ENCODE measurements at places on chromosomes 11 and 22. TPM values are rescaled to one million over a fixed set of nuclear protein-coding genes. Genes with fewer than 3 reads are reported as not detected.

GRCh38 chr11:33168709-33169200, 7.5 kb upstream of the CSTF3 start:
- DNase-seq: no peak

DNA sequence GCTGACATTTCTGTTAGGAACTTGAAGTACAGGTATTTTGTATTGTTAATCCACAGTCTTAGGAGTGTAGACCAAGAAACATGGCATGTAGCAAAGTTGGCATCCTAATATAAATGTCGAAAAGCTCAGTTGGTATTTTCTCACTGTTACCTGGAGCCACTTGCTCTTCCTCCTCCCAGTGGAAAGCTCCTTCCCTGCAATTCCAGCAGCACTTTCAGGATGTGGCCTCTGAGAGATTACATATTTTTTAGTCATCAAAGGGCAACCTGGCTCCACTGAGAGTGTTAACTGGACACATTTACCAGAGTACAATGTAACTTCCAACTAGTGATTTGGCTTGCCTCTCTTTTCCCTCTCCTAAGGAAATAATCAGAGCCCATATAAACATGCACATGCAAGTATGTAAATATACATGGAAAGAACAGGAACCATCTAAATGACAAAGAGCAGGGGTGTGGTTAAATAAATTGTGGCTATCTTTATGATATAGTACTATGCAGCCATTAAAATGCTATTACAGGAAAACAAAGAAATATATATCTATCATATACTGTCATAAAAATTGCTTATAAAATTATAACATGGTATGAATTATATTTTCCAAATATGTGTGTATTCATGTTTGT, 14.3 kb upstream of the EED start:
- no peak for DNase-seq

- DNase-seq: no peak
Measured at GRCh38 chr11:110207123-110207522, 89.3 kb downstream of the RDX start.

- no peak for DNase-seq
Measured at GRCh38 chr11:65692367-65692766, 19.7 kb upstream of the KAT5 start.

- no peak for DNase-seq
Measured at GRCh38 chr22:44578110-44578457, 80.1 kb upstream of the RTL6 start.

DNA sequence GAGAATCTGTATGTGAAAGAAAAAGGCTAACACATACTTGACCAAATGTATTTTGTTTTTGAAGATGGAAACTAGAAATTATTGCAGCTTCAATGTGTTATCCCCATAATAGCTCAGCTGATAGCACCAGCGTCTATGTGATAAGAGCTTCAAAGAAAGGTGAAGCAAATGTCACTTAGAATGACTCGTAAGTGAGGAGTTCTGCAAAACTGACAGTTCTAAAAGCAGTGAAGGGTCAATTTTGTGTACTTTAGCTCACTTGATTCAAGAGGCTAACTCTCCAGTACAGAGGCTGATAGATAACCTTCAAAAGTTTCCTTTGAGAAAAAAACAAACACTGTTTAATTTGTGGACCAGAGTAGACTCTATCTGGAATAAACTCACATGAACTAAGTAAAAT, 87.2 kb upstream of the CARD18 start:
- DNase-seq: no peak

GRCh38 chr11:113506893-113507292, 31.7 kb upstream of the DRD2 start:
- no peak for DNase-seq

DNA sequence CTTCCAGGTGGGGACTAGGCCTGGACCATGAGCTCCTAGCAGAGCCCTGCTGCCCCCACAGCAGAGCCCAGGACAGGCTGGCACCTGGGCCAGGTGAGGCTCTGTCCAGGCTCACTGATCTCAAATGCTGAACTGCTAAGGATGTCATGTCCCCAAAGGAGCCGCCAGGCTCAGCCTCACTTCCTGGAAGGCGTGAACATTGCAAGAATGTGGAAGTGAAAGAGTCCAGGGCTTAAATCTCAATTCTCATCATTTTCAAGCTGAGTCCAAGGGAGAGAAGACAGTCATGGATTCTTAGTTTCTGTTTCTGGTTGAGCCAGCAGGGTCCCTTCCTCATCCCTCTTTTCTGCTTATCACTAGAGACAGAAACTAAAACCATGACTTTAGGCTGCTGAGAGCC, 5.0 kb downstream of the ASCL2 start:
- DNase-seq: no peak

YPEL4 gene
- total RNA-seq: 0.13 TPM

NEU3 gene
- total RNA-seq: 16.2 TPM

DNA sequence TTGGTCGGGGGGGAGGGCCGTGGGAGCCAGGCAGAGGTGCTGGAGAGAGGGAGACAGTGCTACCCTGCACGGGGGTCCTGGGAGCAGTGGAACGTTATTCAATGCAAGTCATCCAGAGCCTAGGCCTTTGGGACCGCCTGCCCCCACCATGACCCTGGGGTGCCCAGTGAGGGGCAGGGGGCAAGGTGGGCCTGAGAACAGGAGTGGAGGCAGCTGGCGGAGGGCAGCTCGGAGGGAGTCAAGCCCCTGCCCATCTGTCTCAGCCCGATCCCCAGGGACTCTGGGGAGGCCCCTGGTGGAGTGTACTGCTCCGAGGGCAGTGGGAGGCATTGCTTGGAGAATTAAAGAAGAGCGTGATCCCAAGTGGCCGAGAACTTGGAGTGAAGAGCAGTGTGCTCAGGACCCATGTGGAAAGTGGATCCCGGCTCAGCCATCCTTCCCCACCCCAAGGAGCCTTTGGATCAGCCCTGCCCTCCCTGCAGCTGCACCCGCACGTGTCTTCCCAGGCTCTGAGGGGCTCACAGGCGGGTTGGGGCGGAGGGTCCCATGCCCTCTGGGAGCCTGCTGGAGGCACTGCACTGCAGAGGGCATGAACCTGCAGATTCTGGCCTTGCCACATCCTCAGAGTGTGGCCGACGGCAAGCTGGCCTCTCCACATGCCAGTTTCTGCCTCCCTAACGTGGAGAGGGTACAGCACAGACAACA, 34.0 kb upstream of the SMIM38 start:
- no peak for DNase-seq

SCGB2A2 gene
- not detected for total RNA-seq
